ENCODE measurements at places on chromosomes 2 and 18. TPM values are rescaled to one million over a fixed set of nuclear protein-coding genes. Genes with fewer than 3 reads are reported as not detected.

ZNF2 gene
- total RNA-seq: 3.7 TPM

POMC gene
- not detected for total RNA-seq

B4GALT6 gene
- 16.4 TPM for total RNA-seq

FAHD2A gene
- 53.0 TPM for total RNA-seq

POU3F3 gene
- total RNA-seq: 3.1 TPM

MAP3K19 gene
- not detected for total RNA-seq

DYNAP gene
- total RNA-seq: not detected

DCDC2C gene
- total RNA-seq: not detected

PSMA8 gene
- total RNA-seq: 0.37 TPM

ERBB4 gene
- not detected for total RNA-seq

GRP gene
- total RNA-seq: not detected

GRCh38 chr2:178263159-178263860 is 69.0 kb downstream of the OSBPL6 start:
- DNase-seq: no peak

DNA sequence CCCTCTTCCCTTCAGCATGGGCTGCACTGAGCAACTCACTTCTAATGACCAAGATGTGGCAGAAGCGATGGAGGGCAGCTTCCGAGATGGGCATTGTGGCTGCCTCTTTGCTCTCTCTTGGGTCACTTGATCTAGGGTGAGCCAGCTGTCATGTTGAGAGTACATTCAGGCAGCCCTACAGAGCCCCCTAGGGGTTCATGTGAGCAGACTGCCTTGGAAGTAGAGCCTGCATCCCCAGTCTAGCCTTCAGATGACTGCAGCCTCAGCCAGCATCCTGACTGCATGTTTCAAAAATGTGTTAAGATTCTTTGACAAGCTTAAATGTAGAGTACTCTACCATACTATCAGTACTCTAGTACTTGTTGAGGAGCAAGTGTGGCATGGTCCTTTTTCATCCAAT is 143.9 kb downstream of the NCK2 start:
- DNase-seq: peak; percentile 48

GRCh38 chr2:106859498-106859897 is 26.5 kb downstream of the ST6GAL2 start:
- DNase-seq: no peak

- peak; percentile 47 for DNase-seq
Observed at GRCh38 chr2:130352237-130352636, 3.6 kb upstream of the PTPN18 start.

GRCh38 chr2:212266297-212266696 is 272.3 kb downstream of the ERBB4 start:
- DNase-seq: no peak

- DNase-seq: peak; percentile 59
Observed at GRCh38 chr2:60818272-60818671, 62.2 kb downstream of the PAPOLG start.

DNA sequence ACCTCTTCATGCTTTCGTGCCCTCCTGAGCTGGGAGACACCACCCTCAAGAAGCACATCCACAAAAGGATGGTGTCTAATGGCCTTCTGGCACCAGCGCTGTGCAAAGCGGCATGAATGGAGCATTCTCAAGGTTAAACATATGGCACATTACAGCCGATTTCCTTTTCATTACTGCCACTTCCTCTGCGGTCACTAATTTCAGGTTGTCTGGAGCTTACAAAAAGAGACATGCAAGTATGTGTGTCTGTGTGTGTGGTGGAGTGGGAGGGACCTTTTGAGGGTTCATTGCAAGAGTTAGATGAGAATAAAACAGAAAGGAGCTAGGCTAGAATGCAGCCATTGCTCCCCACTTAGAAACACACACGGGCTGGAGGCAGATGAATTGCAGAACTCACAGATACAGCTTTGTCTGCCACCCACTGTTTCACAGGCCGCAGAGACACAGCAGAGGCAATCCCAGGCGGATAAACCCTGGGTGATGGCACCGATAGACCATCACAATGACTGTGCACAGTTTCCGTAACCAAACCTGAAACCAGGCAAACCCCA is 76.0 kb downstream of the TGIF1 start:
- no peak for DNase-seq

GRCh38 chr18:40233931-40234616 is 1721.0 kb upstream of the PIK3C3 start:
- DNase-seq: no peak

DNA sequence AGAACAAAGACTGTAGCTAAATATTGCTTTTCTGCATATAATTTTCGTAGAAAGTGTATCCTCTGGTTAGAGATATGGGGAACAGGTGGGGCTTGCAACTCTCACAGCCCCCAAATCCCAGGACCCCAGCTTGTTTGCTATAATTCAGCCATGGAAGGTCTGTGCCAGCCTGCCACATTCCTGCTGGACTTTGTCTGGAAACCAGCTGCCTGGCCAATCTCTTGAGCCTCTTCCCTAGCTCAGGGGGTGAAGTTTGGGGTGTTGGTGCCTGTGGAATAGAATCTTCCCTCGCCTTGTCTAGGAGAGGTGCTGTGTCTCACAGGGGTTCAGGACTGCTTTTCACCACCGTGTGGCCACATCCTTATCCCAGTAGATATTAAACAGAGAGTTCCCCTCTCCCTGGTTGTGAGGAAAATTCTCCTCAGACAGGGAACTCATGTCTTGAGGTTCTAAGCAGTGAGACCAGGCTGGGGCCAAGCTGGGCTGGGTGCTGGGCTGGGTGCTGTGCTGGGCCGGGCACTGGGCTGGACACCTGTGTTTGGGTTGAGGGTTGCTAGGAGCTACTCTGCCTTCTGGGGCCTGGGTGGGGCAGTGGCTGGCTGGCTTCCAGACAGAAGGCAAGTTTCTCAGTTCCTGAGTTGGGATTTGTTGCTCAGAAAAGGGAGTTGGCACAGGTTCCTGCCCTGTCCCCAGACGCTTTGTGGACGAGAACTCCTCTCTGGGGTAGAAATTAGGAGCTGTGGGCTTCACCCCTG is 12.3 kb downstream of the TOGARAM2 start:
- no peak for DNase-seq

- no peak for DNase-seq
Observed at GRCh38 chr2:48713647-48714046, 41.9 kb downstream of the LHCGR start.

- DNase-seq: no peak
Observed at GRCh38 chr2:205685314-205686055, 3.2 kb downstream of the NRP2 start.

GRCh38 chr2:239015901-239016675 is 168.2 kb downstream of the TWIST2 start:
- no peak for DNase-seq

- DNase-seq: no peak
Observed at GRCh38 chr2:238728330-238729260, 119.3 kb upstream of the TWIST2 start.

DNA sequence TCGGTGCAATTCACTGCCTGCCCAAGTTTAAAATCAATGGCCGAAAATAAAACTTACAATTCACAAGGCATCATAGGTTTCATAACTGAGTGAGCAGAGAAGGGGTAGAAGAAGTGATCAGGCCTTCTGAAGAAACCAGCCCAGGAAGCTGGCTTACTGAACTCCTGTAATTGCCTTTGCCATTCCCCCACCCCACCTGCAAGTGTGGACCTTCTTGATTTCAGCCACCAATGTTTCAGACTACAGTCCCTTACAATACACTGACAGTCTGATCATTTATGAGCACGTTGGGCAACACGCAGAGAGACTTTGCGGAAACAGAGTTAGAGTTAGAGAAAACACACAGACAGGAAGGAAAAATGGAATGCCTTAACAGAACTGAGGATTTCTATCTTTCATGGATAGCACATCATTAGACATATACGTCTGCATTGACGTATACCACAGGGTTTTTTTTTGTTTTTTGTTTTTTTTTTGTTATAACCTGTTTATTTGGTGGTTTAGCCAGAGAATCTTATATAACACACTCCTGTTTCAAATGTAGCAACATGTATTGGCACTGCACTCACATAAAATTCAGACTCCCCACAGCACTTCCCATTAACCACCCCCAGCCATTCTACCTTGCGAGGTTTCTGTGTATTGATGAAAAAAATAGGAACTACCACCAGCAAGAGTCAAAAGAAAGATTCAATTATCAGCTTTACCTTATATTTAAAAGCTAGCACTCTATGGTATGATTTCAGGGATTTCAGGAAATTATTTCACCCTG is 126.4 kb downstream of the CACNB4 start:
- DNase-seq: no peak

DNA sequence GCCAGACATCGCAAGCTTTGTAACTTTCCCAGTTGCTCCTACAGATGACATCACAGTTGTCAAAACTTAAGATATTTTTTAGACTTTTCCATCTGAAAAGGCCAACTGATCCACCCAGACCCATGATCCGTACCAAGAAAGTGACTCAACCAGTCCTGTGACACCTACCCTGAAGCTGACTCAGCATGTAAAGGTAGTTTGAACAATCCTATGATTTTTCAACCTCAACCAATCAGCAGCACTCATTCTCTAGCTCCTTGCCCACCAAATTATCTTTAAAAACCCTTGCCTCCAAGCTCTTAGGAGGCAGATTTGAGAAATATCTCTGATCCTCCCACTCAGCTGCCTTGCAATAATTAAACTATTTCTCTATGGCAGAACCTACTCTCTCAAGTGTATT is 1686.7 kb upstream of the LRRTM1 start:
- no peak for DNase-seq

DNA sequence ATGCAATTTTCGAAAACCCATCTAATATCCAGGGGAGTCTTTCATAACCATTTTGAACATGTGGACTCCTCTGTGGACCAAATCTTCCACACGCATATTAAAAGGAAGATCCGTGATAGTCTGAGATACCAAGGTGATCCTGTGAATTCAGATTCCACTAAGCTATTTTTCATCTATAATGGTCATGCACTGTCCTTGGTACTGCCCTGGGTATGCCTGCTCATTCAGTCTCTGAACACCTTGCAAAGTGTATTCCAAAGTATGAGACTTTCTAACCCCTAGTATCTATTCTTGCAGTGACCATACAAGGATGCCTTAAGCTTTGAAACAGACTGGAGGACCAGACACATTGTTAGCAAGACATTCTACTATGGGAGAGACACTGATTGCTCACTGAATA is 217.6 kb upstream of the CCDC150 start:
- no peak for DNase-seq

GRCh38 chr2:85273738-85274731 is 53.8 kb downstream of the TGOLN2 start:
- no peak for DNase-seq

DNA sequence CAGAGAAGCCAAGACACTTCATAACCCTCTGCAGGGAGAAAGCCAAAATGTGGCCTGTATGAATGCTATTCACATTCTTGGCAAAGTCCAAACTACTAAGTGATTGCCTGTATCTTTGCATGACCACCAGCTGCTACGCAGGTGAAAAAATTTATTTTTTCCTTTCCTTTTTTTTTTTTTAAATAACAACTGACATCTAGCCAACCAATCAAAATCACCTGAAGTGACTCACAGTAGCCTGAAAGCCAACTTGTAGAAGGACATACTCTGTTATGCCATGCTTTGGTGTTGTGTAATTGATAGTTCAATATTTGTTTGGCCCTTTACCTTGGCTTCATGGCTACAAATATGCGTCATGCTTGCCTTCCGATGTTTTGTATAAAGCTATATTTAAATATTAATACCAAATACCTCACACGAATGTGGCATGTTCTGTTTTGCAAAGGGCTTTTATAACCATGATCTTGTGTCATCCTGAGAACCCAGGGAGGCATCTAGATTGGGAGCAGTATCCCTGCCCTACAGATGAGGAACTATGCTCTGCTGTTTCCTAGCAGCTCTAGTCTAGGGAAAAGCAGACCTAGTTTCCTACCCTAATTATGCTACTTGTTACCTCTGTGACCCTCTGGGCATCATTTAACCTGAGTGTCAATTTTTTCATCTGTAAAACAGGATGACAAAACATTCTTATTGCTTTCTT is 102.1 kb downstream of the MYOM1 start:
- DNase-seq: no peak

- no peak for DNase-seq
Observed at GRCh38 chr2:118667964-118668363, 179.5 kb downstream of the EN1 start.

GRCh38 chr18:50183556-50183955 is 11.4 kb downstream of the MYO5B start:
- DNase-seq: no peak

DNA sequence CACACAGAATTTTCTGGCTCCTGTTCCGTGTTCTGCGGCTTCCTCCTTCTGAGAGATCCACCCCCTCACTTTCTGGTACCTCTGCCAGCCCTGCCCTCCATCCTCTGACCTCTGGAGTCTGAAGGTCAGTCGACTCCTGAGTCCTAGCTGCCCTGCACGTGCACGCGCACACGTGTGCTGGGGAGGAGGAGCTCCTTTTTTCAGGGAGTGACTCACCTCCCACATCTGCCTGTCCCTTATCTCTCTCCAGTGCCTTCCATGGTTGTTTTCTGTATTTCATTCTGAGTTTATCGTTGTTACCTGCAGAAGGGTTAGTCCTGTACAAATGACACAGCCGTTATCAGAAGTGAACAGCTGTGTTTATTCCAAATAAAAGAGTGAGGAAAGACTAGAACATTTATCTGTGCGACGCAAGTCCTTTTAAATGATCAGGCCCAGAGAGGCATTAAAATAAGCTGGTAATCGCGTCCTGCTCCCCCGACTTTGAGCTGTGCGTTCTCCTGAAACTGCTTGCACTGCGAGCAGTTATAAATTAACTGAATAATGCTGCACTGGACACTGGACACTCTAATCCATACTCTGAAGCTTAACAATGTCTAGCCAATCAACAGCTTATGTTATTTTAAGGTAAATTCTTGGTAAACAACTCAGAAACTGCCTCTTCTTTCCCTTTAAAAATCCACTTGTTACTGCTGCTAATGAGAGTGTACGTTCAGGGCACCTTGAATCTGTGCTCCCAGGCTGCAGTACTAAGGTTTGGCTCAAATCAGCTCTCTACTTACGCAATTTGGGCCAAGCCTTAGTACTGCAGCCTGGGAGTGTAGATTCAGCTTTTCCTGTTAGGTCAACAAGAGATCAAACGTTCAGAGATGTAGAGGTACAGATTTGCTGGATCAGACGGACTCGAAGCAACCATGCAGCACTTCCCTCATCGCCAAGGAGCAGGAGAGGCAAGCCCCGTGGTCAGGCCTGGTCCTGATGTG is 72.5 kb downstream of the GALR1 start:
- DNase-seq: no peak
